ENCODE measurements at places on chromosomes 1 and 21. TPM values are rescaled to one million over a fixed set of nuclear protein-coding genes. Genes with fewer than 3 reads are reported as not detected.

The FMO2 gene
- total RNA-seq: 3.0 TPM

The CDC20 gene
- 1.7 TPM for total RNA-seq

- peaks cover 12% of the 10 kb centered on the region for H3K4me1 ChIP-seq
- no peak for DNase-seq
- no peaks in the 10 kb centered on the region for H3K36me3 ChIP-seq
Measured at GRCh38 chr1:9149837-9150581, 21.1 kb upstream of the GPR157 start.

DNA sequence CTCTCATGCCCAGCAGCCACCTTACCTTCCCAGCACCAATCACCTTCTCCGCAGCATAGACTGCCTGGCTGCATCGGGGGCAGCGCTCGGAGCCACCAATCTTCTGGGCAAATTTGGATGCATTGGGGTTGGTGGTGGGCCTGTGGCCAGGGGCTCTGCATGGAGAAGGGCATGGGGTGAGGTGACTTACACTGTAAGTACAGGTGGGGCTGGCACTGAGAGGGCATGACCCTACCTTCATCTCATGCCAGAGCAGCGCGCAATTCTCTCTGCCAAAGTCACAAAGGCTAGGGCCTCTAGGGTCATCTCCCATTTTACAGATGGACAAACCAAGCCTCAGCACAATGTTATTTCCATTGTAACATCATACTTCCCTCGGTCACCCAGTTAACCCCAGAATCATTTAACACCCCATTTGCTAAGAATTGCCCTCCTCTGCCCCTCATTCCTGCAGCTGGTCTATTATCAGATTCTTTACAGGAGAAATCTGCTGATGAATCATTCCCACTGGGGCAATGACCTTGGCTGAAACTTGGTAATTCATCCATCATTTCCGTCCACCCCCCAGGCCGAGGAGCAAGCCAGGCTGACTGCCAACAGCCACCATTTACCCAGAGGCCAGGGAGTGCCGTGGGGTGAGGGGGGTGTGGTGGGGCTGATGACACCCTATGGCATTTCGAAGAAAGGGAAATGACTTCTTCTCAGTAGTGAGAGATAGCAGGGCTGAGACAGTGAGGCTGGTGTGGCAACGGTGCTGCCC, 17.9 kb downstream of the CSRP1 start:
- DNase-seq: peak; percentile 92
- H3K27ac ChIP-seq: peak overlapping the region; percentile 98
- peaks cover 91% of the 10 kb centered on the region for H3K4me1 ChIP-seq
- H3K4me3 ChIP-seq: no peak overlapping the region
- no peaks in the 10 kb centered on the region for H3K27me3 ChIP-seq
- peaks cover 88% of the 10 kb centered on the region for H3K36me3 ChIP-seq

GRCh38 chr1:2482588-2482987, 6.5 kb downstream of the PLCH2 start:
- no peak overlapping the region for H3K4me3 ChIP-seq
- H3K4me1 ChIP-seq: no peaks in the 10 kb centered on the region
- no peak overlapping the region for H3K27ac ChIP-seq

DNA sequence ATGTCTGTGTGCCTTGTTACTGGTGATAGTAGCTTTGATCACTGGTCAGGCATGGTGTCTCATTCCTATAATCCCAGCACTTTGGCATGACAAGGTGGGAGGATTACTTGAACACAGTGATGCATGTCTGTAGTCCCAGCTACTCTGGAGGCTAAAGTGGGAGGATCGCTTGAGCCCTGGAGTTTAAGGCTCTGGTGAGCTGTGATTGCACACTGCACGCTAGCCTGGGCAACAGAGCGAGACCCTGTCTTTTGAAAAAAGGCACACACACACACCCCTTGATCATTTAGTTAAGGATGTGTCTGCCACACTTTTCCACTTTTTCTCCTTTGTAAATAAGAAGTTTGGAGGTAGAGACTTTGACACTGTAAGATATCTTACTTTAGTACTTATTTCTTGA, 15.1 kb downstream of the MIGA1 start:
- no peak overlapping the region for H3K4me3 ChIP-seq
- no peaks in the 10 kb centered on the region for H3K27me3 ChIP-seq
- no peaks in the 10 kb centered on the region for H3K4me1 ChIP-seq
- no peak overlapping the region for H3K27ac ChIP-seq
- no peaks in the 10 kb centered on the region for H3K36me3 ChIP-seq

GRCh38 chr1:236348071-236348470, 46.0 kb upstream of the EDARADD start:
- no peak overlapping the region for H3K4me3 ChIP-seq
- no peaks in the 10 kb centered on the region for H3K36me3 ChIP-seq
- H3K27ac ChIP-seq: no peak overlapping the region
